ENCODE measurements at places on chromosomes 7 and 10.

- peak; percentile 37 for DNase-seq
Observed at GRCh38 chr7:135335628-135336139, 102.0 kb downstream of the STRA8 start.

- no peak for DNase-seq
Observed at GRCh38 chr7:155685070-155685790, 40.8 kb downstream of the RBM33 start.

GRCh38 chr7:113784316-113784715, 134.5 kb downstream of the PPP1R3A start:
- DNase-seq, result no peak

DNA sequence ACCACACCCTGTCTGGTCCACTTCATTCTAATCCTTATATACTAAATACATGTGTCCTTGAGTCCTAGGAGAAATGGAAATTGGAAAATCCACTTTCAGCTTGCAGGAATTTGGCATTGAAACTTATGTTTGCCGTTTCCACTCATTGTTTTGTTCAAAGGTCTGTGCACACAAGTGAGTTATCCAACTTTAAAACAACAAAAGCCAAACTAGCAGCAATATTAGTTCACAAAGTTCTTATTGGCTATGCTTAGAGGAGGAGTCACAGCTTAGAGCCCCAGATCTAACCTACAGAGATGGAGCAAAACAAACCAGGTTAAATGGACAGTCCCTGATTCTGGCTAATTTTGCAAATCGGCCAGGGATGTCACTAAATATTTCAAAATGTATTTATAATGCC, 44.6 kb upstream of the AFAP1L2 start:
- DNase-seq, result no peak

- no peak for DNase-seq
Observed at GRCh38 chr7:15462721-15463389, 99.0 kb downstream of the AGMO start.

- DNase-seq, result no peak
Observed at GRCh38 chr7:38187794-38188440, 9.9 kb downstream of the STARD3NL start.

DNA sequence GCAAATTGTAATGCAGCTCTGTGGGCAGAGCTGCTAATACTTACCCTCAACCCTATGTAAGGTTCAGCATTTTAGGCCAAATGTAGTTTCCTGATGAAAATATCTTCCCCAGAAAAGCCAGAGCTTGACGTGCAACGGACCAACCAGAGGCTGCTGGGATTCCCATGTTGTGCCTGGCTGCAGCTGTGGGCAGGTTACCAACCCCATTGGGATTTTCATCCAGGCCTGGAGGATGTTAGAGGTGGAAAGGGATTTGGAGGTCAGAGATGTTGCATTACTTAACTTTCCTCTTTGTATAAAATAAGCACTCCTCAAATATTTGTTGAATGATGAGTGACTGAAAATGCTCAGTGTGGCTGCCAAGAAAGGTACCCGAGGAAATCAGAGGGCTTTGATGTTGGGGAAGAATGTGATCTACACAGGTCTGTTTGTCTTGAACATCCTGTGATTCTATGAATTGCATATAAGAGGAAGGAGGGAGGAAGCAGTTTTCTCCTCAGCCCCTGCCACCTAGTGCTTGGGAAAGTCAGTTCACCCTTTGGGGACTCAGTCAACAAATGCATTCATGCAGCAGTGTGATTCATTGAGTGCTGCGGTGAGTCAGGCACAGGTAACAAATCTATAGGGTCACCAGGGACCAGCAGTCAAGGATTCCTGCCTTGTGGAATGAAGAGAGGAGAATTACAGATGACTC, 487.2 kb downstream of the RPS24 start:
- DNase-seq, result peak; percentile 34

DNA sequence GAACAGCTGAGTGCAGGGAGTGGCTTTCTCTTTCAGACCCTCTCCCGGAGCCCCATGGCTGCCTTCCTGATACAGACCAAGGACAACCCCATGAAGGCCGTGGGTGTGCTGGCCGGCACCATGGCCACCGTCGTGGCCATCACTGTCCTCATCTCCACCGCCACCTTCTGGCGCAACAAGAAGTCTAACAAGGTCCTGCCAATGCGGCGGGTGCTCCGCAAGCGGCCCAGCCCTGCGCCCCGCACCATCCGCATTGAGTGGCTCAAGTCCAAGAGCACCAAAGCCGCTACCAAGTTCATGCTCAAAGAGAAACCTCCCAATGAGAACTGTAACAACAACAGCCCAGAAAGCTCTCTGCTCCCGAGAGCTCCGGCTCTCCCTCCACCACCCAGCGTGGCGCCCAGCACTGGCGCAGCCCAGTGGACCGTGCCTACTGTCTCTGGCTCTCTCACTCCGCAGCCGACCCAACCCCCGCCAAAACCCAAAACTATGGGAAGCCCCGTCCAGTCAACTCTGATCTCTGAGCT, 11.2 kb downstream of the LRIT2 start:
- no peak for DNase-seq

GRCh38 chr10:122033224-122033926, 44.4 kb downstream of the TACC2 start:
- no peak for DNase-seq

GRCh38 chr7:21999896-22000295, 54.2 kb upstream of the CDCA7L start:
- no peak for DNase-seq

DNA sequence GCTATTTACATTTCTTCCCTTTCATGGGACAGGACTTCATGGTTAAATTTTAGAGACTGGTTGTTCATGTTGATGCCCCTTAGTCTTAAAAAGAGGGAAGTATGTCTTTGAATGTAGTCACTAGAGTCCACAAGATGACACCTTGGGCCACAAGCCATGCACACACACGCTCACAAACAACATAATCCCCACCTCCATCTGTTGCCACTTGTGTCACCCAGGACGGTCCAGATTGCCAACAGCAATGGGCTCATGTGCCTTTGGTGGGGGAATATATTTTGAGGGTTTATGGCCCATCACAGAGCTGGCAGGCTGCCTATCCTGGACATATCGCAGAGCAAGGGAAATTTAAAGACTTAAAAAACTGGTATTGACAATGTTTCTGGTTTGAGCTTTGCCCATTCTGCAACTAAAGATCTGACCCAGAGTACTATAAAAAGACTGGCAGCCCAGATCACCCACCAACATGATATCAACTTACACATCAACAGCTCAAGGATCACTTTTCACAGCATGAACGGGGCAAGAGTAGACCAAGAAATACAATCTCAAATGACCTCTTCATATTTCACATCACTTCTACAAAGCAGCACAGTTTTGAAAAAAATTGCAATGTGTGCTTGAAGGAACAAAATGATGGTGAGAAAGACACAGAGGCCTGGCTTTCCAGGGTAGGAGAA, 50.5 kb downstream of the STRA8 start:
- no peak for DNase-seq

DNA sequence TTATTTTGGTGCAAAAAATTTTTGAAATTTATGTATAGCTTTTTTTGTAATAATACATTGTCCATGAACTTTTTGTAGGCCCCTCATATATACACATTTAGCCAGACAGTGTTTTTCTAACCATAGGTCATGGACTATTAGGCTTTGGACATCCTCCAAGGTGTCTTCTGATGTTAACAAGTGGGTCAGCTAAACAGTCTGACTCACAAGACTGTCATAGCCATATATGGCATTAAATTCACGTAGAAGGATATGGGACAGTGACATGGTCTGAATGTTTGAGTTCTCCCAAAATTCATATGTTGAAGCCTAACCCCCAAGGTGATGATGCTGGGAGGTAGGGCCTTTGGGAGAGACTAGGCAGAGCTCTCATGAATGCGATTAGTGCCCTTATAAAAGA, 14.0 kb upstream of the NUB1 start:
- DNase-seq, result no peak

DNA sequence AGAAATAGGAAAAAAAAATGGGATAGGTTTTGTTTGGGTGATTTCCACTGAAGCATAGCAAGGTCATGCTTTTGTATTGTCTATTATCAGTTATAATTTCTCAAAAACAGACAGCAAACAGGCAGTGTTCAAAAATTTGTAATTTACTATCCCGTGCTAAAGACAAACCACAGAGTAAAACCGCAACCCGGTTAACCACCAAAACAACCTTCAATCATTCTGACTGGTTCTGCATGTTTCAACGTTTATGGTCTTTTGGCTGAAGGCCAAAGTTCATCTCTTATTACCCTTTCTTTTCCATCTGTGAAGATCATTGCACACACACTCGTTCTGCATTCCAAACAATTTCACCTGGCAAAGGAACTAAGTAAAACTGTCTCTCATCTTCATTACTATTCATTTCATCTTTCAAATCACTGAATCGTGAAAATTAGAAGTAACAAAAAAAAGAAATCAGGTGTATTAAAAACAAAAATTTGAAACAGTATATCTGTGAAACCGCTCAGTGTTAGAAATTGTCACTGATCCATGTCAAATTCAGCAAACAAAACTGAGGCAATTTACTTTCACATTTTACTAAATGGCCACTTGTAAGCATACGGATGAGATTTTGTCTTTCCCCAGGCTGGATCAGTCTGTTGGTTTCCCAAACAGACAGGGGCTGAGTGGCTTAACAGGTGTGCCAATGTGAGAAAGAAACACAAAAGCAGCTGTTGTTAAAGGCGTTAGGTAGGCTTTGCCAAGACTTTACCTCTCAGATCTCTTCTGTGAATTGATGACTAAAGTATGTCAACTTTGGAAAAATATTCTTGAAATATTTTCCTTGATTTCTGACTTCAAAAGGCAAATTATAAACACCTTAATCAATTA, 539.6 kb downstream of the CNTNAP2 start:
- no peak for DNase-seq

- peak; percentile 46 for DNase-seq
Observed at GRCh38 chr7:88306590-88307048, at the start of gene STEAP4. STEAP4 (minus strand) TSS chr7:88306894; CDS start chr7:88284269, 22,625 bp downstream.

- DNase-seq, result no peak
Observed at GRCh38 chr10:110401401-110402076, 96.2 kb upstream of the DUSP5 start.

DNA sequence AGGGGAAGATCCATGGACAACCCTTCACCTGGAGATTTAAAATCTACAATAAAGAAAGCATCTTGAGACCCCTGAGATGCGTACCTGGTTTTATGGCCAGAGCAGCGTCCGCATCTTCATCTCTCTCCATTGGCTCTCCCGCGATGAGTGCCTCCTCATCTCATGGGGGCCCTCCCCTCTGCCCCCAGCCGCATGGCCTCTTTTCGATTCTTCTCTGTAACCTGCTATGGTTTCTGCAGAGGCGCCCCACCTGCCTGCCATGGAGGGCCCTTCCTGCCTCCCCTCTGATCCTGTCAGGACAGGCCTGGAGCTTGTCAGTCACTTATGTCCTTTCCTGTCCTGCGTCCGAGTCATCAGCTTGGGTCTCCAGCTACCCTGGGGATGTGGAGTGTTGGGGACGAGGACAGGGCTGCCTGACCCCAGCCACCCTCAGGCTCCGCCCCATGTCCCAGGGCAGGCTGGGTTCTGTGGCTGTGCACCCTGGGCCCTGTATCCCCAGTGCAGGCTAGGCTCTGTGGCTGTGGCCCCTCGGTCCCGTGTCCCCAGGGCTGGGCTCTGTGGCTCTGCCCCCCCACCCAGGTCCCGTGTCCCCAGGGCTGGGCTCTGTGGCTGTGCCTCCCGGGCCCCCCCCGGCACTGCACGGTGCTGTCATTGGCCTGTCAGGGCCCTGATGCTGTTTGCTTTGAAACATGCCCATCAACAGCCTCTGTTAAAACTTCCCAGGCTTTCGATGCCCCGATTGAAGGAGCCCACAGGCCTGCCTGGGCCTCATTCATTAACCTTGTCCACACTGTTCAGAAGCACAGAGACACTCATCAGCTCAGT, 99.8 kb downstream of the WDR37 start:
- DNase-seq, result no peak

- no peak for DNase-seq
Observed at GRCh38 chr7:78642751-78643150, 810.7 kb downstream of the MAGI2 start.

DNA sequence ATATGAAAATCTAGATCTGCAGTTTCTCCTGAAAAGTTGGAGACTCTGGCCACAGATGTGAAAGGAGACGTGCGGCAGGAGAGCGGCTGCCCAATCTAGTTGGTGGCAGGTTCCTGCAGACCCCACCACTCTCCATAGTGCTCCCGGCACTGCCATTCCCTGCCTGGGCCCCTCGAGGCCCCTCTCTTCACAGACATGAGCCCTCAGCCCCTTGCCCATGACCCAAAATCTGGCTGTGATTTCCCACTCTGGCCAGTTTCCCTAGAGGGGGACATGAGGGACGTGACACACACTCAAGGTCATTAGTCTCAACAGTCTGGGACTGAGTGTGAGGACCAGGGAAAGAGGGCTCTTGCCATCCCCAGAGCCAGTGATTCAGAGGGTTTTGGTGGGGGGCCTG, 138.7 kb downstream of the PTPN20 start:
- no peak for DNase-seq

GRCh38 chr7:158543840-158544239, 43.8 kb downstream of the PTPRN2 start:
- no peak for DNase-seq

DNA sequence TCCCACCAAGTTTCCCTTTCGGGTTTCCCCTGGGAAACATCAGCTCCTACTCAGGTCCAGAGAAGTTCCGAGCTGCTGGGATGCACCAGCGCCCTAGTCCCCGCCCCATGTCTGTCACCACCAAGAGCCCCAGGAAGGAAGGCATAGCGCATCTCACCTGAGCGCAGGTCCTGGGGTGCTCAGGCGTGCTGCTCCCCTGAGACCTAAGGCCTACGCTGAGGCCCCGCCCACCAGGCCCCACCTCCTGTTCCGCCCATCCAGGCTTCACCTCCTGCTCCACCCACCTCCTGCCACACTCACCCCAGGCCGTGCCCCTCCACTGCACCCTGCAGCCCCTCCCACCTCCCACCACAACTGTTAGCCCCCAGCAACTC, 1.2 kb upstream of the TFR2 start:
- DNase-seq, result no peak

DNA sequence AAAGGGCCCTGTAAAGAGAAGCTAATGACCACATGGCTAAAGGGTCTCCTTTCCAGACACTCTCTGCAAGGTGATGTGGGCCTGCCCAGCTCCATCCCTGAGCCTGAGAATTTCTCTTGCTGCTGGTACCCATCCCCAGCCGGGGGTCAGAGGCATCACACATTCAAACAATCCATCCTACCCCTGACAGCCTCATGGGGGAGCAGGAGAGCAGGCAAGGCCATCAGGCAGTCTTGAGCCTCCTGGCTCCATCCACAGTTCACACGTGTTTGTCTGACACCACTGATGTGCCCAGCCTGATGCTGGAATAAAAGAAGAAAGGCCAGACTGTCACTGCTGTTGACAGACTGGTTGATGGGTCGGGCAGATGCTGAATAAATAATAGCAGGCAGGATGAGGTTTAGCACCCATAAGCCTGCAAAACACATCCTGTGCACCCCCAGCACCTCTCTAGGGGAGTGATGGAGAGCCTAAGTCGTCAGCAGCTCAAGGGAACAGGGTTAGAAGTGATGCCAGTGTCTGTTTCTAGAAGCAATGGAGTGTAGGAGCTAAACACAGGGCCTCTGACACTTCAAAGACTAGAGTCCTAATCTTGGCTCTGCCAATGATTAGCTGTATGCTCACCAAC, 43.5 kb downstream of the TLL2 start:
- peak; percentile 49 for DNase-seq

GRCh38 chr10:107618504-107618994, 454.0 kb upstream of the SORCS1 start:
- peak; percentile 8 for DNase-seq
